ENCODE measurements at places on chromosomes 2 and 18.

DNA sequence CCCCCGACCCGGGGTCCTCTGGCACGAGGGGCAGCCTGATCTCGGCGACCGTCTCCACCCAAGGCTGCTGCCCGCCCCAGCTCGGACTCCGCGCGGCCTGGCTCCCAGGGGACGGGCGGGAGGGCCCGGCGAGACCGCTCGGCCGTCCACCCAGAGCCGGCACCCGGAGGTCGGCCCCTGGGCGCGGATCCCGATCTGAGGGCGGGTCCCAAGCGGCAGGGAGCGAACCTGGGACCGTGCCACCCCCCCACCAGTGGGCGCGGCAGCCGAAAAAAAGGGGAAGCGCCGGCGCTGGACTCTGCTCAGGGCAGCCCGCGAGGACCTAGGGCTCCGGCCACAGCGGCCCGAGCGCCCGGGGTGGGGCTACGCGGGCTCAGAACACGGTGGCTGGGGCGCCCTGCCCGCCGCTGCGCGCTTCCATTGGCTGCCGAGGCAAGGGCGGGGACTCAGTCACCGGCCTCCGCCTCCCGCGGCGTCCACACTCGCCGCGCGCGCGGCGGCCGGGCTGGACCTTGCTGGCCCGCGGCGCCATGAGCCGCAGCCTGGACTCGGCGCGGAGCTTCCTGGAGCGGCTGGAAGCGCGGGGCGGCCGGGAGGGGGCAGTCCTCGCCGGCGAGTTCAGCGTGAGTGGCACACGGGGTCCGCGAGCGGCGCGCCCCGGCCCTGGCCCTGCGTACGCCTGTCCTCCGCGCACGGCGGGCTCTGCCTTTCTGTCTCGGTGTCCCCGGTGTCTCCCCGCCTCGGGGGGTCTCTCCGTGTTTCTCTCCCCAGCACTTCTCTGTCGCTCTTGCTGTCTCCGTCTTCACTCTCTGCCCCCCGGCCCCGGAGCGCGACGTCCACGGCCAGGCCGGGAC lies at the start of gene PTPN18:
TSS of gene PTPN18 (plus strand) at position 479 of the 854 bp plus-strand sequence. CDS start at position 531, 52 bp downstream.
- DNase-seq = peak; percentile 79

DNA sequence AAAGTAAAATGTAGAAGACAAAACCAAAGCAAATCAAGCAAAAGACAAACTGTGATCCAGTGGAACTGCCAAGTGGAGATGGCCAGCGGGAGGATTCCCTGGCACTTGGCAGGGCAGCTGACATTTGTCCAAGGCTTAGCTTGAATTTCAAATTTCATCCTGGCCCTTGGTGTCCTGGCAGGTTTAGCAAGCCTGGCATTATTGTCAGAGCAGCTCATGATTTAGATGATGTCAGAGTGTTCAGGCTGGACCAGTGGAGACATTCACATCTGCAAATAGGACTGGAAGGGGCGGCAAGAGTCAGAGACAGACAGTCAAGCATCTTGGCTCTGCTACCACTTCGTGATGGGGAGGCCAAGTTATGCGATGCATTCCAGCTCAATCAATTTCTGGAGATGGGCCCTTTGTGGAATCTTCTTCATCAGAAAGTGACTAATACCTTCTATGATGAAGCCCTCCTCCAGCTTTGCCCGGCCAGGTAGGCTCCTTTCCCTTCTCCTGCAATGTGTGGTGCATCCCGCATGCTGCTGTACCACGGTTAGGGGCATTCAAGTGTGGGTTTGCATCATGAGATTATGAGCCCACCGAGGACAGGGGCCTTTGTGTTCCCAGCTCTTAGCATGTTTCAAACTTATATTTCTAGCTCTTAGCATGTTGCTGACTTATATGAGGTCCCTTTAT lies 199.7 kb downstream of the ANKRD30B start:
- no peak for DNase-seq

DNA sequence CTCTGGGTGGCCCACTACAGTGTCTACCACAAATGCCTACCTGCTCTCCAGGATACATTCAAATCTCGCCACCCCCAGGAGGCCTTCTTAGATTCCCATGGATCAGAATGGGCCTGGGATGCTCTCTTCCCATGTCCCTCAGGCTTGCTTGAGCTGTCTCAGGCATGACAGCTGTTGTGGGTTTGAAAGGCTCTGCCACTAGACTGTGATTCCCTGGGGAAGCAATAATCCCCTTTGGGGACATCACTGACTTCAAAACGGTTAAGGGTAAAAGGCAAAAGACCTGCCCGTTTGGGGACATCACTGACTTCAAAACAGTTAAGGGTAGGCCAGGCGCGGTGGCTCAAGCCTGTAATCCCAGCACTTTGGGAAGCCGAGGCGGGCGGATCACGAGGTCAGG lies 35.8 kb upstream of the ZNF516 start:
- DNase-seq = no peak

DNA sequence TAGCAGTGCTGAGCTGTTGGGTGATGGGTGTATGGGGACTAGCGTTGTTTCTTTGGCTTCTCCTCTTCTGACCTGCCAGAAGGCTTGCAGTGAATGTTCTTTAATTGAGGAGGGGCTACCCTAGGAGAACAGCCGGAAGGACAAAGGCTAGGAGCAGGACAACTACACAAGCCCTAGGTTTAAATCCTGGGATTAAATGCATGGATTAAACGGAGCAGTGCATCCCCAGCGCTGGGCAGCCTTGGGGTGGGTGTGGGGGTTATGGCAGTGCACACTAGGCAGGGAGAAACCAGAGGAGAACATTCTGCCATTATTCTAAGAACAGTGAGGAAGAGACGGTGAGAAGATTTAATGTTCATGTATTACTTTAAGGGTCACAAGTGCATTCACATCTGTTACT lies 86.4 kb upstream of the MCFD2 start:
- no peak for DNase-seq

- no peak for DNase-seq
Measured at GRCh38 chr2:12487253-12488004, 229.3 kb upstream of the TRIB2 start.
